MM.1S (cell line): ENCODE measurements at places on chromosomes 3 and 15.
A peak's percentile ranks its signal among the peaks of the same experiment; 100 is the strongest.

DNA sequence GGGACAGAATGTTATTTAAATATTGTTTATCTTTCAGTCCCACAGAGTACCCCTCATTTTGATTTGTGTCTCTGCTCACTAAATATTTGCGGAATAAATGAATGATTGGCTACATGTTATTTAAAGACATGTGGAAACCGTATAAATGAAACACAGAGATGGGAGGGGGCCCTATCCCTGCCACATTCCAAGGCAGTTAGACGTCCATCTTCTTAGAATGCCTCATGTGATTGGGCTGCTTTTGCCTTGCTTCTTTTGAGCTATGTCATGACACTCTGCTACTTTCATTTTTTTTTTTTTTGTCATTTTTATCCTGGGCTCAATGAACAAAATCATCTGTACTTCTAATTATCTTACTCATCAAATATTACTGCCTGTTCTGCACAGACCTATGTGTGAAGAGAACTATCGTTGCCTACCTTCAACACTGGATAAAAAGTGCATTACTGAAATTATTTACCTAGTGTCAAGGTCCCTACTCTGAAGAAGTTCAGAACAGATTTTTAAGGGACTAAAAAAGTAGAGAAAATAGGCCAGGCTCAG is 83.9 kb upstream of the FAM98B start:
- DNase-seq = no peak

GRCh38 chr3:55879901-55880331 is 392.8 kb upstream of the WNT5A start:
- DNase-seq = no peak

- peak; percentile 90 for DNase-seq
Measured at GRCh38 chr3:101803173-101803782, 24.3 kb downstream of the NXPE3 start.

DNA sequence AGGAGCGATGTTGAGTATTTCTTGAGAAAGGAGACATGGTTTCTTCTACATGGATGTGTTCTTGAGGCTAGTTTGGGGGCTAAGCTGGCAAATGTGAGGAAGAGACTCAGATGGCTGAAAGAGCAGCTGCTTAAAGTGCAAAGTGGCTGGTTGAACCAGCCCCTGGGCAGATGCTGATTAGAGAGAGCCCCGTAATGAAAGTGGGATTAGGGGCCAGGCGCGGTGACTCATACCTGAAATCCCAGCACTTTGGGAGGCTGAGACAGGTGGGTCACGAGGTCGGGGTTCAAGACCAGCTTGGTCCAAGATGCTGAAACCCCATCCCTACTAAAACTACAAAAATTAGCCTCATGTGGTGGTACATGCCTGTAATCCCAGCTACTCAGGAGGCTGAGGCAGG is 75.0 kb upstream of the GCNT3 start:
- no peak for DNase-seq

- DNase-seq = no peak
Measured at GRCh38 chr3:107816107-107816506, 274.7 kb downstream of the CD47 start.

DNA sequence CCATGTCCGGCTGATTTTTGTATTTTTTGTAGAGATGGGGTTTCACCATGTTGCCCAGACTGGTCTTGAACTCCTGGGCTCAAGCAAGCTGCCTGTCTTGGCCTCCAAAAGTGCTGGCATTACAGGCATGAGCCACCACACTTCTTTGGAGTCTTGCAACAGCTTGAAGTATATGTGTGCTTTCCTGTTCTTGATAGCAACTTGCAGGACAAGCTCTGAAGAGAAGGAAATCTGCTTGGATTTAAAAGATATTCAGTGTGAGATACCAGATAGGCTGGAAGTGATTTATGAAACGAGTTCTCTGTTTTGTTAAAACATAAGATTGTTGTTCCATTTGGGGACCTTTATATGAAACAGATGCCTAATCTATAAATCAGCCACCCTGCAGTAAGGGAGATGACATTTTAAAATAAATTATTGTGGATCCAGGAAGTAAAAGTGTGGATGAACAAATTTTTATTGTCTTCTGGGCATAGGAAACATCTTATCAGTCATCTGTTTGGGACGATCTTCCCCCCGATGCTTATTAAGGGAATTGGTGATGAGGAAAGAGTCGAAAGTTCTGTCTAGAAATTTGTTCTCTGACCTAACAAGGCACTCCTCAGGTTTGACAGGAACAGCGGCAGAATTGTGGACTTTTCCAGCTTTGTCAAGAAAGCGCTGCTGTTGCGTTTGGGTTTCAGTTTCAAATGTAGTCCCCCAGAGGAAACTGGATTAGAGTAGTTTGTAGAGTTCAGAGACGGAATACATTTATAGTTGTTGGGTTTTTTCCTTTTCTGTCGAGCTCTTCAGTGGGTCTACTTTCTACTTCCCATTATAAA is 53.7 kb upstream of the MAGI1 start:
- DNase-seq = no peak

GRCh38 chr15:35686347-35686746 is 140.4 kb upstream of the DPH6 start:
- DNase-seq = no peak
